ENCODE measurements at places on chromosomes 2 and 18. TPM values are rescaled to one million over a fixed set of nuclear protein-coding genes. Genes with fewer than 3 reads are reported as not detected.

Gene OTOS
- total RNA-seq: not detected

Gene SAG
- total RNA-seq: 0.31 TPM

GRCh38 chr2:11574176-11575046 lies 40.6 kb downstream of the GREB1 start:
- no peaks in the 10 kb centered on the region for H3K27me3 ChIP-seq
- DNase-seq: no peak
- no peak overlapping the region for H3K27ac ChIP-seq
- H3K4me3 ChIP-seq: no peak overlapping the region
- no peaks in the 10 kb centered on the region for H3K36me3 ChIP-seq
- no peaks in the 10 kb centered on the region for H3K4me1 ChIP-seq

GRCh38 chr2:120253021-120253882 lies 600 bp downstream of the RALB start:
- peak overlapping the region; percentile 73 for H3K27ac ChIP-seq
- peaks cover 23% of the 10 kb centered on the region for H3K36me3 ChIP-seq
- DNase-seq: peak; percentile 14
- H3K4me3 ChIP-seq: peak overlapping the region; percentile 89
- peaks cover 28% of the 10 kb centered on the region for H3K4me1 ChIP-seq

DNA sequence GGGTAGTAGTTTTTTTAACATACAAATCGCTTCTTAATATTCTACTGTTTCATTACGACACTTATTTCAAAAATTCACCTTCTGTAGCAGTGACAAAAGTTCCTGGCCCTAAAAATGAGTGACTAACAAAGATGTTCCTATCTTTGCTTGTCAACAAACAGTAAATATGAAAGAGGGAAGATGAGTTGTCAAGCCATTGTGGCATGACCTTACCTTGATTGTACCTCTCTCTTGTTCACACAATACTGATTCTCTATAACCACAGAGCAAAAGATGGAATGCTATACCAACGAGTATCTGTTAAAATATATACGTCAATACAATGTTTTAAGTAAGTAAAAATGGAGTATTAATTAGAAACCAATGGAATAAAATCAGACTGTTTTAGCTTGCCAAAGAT lies 14.7 kb upstream of the GCG start:
- no peak for DNase-seq
- H3K36me3 ChIP-seq: no peaks in the 10 kb centered on the region
- no peak overlapping the region for H3K27ac ChIP-seq
- peaks cover 14% of the 10 kb centered on the region for H3K27me3 ChIP-seq
- no peak overlapping the region for H3K4me3 ChIP-seq

GRCh38 chr2:64637000-64637635 lies 16.6 kb downstream of the SERTAD2 start:
- H3K36me3 ChIP-seq: peaks cover 34% of the 10 kb centered on the region
- peak; percentile 40 for DNase-seq
- H3K27ac ChIP-seq: peak overlapping the region; percentile 92
- peak overlapping the region; percentile 74 for H3K4me3 ChIP-seq
- H3K27me3 ChIP-seq: no peaks in the 10 kb centered on the region
- H3K4me1 ChIP-seq: peaks cover 63% of the 10 kb centered on the region

Measured in activated naive CD8-positive, alpha-beta T cell treated with anti-CD3 and anti-CD28 coated beads for 36 hours (primary cell).